NCI-H345 (cell line): ENCODE measurements at places on chromosomes 6 and 20.

- DNase-seq = peak; percentile 93
These were observed 42.8 kb downstream of the INSM1 start for GRCh38 chr20:20410678-20411077.

DNA sequence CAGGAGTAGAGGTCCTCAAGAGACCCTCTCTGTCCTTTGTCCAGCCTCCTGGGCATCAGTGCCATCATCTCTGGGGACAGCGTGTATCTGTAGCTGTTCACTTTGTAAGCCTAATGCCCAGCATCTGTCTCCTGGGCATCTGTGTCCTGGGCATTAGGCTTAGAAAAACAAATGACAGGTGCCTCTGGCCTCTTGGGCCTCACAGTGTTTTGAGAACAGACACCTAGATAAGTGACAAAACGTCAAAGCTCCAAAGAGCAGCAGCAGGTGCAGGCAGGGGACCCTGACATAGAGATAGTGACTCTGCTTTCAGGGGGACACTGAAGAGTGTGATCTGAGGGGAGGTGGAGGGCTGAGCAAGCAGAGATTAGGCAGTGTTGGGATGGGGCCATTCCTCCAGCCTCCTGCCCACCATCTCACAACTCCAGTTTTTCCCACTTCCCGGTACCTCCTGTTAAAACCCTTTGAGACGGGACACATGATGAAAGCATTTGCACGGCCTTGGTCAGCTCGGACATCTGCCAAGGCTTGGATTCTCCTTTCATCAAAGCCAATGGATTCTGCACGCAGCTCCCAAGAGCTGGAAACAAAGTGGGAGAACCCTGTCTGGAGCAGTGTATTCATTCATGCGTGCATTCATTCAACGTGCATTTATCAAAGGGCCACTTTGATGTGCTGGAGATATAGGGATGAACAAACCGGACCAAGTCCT, 55.5 kb upstream of the CD93 start:
- no peak for DNase-seq

DNA sequence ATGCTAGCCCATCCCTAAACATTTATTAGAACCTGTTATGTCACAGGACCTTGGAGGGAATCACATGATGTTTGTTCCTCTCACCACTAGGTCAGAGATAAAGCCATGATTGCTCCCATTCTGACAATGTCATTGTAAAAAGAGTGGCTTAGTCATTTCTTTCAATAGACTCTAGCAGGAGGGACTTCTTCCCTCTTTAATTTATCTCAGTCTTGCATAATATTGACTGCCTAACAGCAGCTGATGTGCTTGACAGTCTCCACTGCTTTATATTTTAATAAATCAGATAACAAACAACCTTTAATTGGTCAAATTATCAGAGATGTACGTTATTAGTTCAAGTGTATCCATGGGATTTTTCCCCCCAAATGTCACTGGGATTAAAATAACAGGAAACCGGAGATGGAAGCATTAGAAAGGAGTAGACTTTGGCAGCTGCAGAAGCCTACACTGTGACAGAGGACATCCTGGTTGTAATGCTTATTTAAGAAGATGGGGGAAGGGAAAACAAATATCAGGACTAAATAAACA, 39.6 kb downstream of the LAMA4 start:
- DNase-seq = peak; percentile 65

GRCh38 chr6:13902922-13903321, 21.8 kb upstream of the RNF182 start:
- no peak for DNase-seq

GRCh38 chr6:152353440-152353839, 283.7 kb downstream of the SYNE1 start:
- DNase-seq = no peak
